M059J (cell line): ENCODE measurements at places on chromosomes 6 and 20.

DNA sequence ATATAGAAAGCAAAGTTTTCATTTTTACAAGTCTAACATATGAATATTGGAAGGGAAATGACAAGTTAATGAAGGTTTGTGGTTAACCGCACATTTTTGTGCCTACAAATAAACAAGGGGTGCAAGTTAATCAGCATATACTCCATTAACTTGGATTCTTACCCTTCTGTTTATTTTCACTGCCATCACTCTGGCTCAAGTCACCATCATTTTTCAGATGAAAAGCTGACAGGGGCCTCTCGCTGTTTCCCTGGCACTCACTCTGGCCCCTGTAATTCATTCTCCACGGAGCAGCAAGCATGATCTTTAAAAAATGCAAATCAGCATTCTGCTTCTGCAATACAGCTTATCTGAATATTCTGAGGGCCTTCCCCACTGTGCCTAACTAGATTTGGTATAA is 29.8 kb downstream of the APCDD1L start:
- peak; percentile 46 for DNase-seq

DNA sequence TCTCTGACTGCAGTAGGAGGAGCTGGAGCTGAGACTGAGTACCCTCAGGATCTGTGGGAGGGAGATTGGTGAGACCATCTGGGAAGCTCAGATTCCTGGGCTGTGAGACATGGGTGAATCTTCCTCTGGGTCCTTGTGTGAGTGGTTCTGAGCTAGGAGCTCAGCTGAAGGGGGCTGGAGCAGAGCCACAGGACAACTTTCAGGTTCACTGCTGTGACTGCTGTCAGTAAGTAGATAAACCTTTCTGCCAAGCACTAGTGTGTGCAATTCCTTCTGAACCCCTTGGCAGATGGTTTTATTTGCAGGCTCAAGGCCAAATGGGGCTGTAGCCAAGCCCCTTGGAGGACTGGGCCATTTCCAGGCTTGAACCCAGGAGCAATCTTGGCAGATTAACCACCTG is 49.6 kb upstream of the SNAP91 start:
- no peak for DNase-seq

DNA sequence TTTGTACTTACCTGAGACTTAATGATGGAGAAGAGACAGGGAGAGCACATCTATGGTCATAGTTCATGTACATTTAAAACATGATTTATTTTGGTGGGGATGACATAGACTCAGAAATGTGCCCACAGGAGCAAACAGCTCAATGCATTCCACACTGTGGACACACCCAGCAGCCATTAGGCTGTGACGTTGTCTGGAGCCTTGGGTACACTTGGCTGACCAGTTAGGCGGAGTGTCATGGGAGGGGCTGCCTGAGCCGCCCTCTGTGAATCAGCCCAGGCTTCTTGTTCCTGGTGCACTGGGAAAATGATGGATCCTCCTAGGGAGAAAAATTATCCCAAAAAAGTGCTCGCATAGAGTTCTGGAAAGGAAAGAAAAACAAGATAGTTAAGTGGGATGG is 231.0 kb upstream of the GMDS start:
- DNase-seq = no peak

DNA sequence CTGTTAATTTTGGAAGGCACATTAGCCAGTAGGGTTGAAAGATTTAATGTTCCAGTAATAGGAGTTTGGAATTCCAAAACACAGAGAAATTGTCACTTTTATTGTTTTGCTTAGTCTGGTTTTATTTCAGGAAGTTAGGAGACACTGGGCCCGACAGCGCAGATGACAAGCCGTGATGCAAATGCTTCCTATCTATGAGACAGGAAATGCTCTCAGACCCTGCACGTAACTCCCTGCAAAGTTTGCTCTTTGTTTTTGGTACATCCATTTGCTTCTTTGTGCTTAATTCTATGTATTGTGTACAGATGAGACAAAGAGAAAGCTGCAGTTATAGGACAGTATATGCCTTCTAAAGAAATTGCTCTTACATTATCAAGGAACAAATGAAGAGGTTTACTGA is 201.6 kb upstream of the SGK1 start:
- DNase-seq = no peak

- no peak for DNase-seq
Observed at GRCh38 chr20:62677678-62678077, 31.0 kb upstream of the NTSR1 start.

DNA sequence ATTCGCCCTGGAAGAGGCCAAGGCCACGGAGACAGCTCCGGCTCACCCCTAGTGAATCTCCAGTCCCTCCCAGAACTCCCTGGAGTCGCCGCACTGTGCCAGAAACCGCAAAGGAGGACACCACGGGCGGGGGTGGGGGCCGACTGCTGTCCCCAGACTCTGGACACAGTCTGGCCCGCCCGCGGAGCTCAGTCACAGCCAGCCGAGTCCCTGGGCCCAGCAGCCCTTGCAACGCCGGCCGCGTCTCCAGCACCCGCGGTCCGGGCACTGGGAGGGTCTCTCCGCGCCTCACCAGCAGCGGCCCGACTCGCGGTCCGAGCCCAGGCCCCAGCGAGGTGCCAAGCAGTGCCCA is 518 bp downstream of the PEX6 start:
- peak; percentile 52 for DNase-seq

DNA sequence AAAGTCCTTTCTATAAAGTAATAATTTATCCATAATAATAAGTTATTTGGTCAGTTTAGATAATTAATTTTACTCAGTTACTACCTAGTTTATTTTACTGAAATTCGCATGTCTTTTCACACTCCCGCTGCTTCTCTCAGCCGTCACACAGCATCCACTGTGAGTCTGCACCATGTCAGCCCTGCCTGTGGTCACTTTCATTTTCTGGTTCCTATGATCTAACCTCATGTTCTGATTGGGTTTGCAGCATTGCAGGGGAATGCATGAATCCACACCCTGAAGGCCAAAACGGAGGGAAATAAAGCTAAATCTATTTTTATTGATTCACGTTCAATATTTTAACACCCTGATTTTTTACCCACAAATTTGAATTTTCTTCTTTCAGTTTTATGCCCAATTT is 47.4 kb downstream of the PDE10A start:
- peak; percentile 31 for DNase-seq

- DNase-seq = no peak
Observed at GRCh38 chr6:138400326-138400725, 3.7 kb upstream of the HEBP2 start.

- DNase-seq = no peak
Observed at GRCh38 chr6:149108749-149109100, 208.8 kb upstream of the TAB2 start.

DNA sequence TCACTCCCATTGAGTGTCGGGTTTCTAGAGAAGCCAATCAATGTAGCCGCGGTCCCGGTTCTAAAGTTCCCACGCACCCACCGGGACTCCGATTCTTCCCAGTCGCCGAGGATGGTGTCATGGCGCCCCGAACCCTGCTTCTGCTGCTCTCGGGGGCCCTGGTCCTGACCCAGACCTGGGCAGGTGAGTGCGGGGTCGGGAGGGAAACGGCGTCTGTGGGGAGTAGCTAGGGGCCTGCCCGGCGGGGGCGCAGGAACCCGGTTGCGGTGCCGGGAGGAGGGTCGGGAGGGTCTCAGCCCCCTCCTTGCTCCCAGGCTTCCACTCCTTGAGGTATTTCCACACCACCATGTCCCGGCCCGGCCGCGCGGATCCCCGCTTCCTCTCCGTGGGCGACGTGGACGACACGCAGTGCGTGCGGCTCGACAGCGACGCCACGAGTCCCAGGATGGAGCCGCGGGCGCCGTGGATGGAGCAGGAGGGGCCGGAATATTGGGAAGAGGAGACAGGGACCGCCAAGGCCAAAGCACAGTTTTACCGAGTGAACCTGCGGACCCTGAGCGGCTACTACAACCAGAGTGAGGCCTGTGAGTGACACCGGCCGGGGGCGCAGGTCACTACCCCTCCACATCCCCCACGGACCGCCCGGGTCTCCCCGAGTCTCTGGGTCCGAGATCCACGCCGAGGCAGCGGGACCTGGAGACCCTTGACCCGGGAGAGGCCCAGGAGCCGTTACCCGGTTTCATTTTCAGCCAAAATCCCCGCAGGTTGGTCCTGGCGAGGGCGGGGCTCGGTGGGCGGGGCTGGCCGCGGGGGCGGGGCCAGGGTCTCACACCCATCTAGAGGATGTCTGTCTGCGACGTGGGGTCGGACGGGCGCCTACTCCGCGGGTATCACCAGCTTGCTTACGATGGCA is 35.2 kb upstream of the HLA-G start:
- peak; percentile 53 for DNase-seq

GRCh38 chr6:136773473-136773796 is 18.8 kb downstream of the MAP3K5 start:
- DNase-seq = no peak

DNA sequence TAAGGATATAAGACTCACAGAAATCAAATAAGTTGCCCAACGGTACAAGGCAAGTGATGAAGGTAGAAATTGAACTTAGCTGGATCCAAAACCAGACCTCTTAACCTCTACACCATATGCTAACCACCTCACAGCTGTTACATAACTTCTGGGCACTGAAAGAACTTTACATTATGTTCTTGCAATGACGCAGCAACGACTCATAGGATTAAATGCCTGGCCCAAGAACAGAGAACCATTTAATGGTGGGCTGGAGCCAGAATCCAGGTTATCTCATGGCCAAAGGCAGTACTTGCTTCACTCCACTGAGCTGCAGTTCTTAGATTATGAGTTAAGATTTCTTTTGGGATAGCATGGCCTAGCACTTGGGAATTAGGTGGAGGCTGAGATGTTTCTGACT is 4.4 kb downstream of the TRMT6 start:
- peak; percentile 47 for DNase-seq

DNA sequence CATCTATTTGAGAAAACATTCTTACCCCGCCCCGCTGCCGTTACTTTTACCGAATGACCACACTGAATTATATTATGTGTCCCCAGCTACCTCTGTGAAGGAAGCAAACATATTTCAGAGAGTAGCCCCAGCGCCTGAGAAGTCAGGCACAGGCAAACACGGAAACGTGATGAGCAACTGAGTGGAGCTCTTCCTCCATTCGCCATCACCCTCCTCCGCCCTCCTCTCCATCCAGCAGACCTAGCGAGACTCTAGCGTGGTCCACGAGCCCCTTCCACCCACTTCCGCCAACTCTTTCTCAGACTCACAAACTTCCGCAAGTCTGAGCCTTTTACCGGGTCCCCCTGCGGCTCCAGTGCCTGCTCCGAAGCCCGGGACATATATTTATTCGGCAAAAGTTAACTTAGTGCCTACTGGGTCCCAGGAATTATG is 582 bp downstream of the SNRPB start:
- peak; percentile 72 for DNase-seq

GRCh38 chr20:24305371-24305770 is 164.1 kb upstream of the SYNDIG1 start:
- no peak for DNase-seq

- DNase-seq = no peak
Observed at GRCh38 chr6:53648184-53648943, 17.2 kb downstream of the KLHL31 start.

GRCh38 chr20:20215976-20216727 is 151.8 kb upstream of the INSM1 start:
- no peak for DNase-seq

GRCh38 chr6:36515844-36516243 is 31.4 kb downstream of the STK38 start:
- no peak for DNase-seq

- DNase-seq = no peak
Observed at GRCh38 chr6:38555606-38556005, 84.1 kb downstream of the BTBD9 start.

GRCh38 chr20:58880994-58881752 is 28.7 kb downstream of the GNAS start:
- DNase-seq = no peak

DNA sequence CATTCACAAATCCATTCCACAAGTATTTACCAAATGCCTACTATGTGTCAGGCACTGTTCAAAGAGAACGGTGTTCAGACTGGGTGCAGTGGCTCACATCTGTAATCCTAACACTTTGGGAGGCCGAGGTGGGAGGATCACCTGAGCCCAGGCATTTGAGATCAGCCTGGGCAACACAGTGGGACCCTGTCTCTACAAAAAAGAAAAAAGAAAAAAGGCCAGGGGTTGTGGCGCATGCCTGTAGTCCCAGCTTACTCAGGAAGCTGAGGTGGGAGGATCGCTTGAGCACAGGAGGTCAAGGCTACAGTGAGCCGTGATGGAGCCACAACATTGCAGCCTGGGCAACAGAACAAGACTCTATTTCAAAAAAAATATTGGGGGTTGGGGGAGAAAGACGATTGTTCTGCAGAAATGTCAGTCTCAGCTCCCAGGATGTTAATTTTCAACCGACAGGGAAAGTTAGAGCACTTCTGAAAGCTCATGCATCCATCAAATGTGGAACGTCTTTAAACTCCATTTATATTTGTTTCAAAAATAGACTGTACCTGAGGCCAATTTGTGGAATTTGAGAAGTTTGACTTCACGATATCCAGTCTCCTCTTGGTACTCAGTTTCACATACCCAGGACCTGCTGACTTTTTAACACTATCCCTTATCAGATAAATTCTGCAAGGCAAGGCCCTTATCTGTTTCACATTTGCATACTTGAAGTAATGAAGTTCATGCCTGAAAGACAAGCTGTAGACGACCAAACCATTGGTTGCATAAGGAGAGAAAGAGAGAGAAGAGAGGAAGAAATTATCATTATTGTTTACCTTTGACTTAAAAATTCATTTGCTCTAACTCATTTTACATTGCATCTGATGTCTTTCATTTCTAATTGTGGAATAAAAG is 14.8 kb upstream of the BTN3A2 start:
- DNase-seq = peak; percentile 50

DNA sequence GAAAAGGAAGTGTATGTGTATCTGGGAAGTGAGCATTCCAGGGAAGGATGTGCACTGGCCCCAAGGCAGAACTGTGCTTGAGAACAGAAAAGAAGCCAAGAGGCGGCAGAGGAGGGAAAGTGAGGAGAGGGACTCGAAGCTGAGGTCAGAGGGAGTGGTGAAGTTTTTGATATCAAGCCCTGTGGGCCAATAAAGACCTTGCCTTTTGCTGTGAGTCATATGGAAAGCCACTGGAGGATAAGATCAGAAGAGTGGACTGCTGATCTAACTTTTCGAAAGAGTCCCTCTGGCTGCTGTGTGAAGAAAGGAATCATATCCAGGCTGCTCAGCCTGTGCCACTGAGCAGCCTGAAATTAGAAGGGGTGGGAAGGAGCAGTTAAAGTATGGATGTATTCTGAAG is 99.4 kb downstream of the EYA4 start:
- DNase-seq = peak; percentile 92

DNA sequence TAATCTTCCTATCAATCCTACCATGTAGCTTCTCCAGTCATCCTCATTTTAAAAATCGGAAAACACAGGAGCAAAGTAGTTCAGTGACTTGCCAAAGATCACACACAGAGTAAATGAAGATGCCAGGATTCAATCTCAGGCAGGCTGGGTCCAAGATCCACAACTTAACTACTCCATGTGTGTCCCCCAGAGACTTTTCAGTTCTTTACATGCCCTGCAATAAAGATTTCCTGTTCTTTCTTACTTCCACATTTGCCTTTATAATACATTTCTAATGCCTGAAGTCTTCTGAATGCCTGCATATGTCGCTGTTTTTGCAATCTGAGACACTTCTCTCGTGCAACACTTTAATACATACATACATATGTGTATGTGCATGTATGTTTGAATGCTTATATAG is 121.7 kb upstream of the MARCKS start:
- DNase-seq = no peak
